ENCODE measurements at places on chromosomes 4 and X.

DNA sequence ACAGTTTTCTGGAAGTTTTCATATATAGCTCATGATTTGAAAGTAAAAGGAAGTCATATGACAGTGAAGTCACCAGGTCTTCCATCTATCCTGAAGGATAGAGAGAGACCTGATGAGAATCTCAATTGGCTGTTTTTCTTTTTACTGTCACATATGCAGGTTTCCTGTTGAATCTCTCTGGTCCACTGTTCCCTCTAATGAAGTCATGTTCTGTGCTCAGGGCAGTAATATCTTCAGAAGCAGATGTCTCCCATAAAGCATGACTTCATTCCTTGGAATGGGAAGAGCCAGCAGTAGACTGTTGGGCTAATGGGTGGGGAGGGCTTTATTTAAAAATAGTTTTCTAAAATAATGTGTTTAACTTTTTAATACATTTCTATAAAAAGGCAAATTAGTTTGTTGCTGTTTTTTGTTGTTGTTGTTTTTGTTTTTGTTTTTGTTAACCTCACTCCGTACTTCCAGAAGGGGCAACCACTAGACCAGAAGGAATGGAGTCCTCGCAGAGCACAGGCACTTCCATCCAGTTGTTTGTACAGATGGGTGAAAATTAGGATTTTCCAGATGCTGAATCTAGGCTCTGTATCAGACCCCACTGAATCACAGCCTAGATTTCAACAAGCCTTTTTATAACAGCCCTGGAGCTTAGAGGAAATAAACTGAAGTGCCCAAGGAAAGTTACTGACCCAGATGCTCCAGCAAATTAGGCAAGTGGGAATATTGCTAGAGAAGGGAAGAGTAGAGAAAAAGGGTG is 54.2 kb downstream of the AWAT2 start:
- no peak for DNase-seq

- DNase-seq, result no peak
These were observed 929 bp downstream of the ZBTB33 start for GRCh38 chrX:120251471-120252011.

DNA sequence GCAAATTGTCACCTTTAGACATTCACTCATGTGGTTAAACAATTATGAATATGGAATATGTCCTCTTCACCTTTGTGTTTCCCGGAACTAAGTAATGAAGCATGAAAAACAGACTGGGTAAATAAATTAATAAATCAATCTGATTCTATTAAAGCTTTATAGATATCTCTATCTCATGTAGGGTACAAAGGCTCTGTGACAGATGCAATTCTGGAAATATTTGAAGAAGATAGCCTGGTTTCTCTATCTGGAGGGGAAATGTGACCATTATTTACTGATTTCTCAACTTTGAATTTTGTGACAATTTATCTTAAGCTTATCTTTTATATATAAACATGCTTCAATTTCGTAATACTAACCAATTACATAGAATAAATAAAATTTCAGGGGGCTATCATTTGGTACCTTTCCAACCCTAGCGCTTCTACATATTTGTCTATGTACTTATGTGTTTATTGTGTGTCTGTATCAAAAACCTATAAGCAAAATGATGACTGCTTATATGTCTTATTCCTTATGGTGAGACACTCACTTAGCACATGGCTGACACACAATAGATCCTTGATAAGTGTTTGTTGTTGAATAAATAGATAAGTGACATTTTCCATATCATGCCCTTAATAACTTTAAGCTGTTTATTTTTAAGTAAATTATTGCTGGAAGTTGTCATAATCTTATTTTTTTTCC is 9.9 kb downstream of the CTSO start:
- DNase-seq, result no peak

DNA sequence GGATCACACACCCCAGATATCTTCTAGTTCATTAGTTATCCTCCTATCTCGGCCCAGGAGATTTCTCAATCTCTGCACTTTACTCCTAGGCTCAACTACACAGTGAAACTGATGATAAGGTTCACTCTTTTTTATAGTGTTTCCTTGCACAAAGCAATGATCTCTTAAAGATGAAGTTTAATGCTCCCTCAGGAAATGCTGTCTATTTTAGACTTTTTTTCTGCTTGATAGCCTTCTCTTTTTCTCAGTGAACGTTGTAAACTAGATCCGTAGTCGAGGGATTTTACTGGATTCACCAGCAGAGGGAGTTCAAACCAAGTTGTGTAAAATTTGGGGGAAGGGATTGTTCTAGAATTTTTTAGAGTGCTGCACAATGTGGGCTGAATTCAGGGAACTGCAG is 269.6 kb downstream of the GBA3 start:
- DNase-seq, result no peak

GRCh38 chr4:33226133-33226532 is 2506.0 kb downstream of the PCDH7 start:
- DNase-seq, result no peak

GRCh38 chrX:111467896-111468295 is 43.5 kb upstream of the SERTM2 start:
- DNase-seq, result no peak

Measured in stimulated activated CD8-positive, alpha-beta memory T cell treated with anti-CD3 and anti-CD28 coated beads, Interleukin-7, amount 100 ng/mL, for 1 hour (primary cell).